ENCODE measurements at places on chromosomes 4 and X. TPM values are rescaled to one million over a fixed set of nuclear protein-coding genes. Genes with fewer than 3 reads are reported as not detected.
A peak's percentile ranks its signal among the peaks of the same experiment; 100 is the strongest.

The APLN gene
- total RNA-seq: 10.4 TPM

- no peaks in the 10 kb centered on the region for H3K4me1 ChIP-seq
- H3K27me3 ChIP-seq: no peaks in the 10 kb centered on the region
- H3K4me3 ChIP-seq: no peak overlapping the region
- H3K36me3 ChIP-seq: peaks cover 11% of the 10 kb centered on the region
- DNase-seq: no peak
These were observed 53.6 kb upstream of the RAB40AL start for GRCh38 chrX:102883491-102883890.

- H3K27me3 ChIP-seq: no peaks in the 10 kb centered on the region
- peak overlapping the region; percentile 96 for H3K27ac ChIP-seq
- DNase-seq: no peak
- H3K4me1 ChIP-seq: peaks cover 30% of the 10 kb centered on the region
These were observed 14.8 kb downstream of the ARHGEF6 start for GRCh38 chrX:136765821-136766356.

- H3K4me3 ChIP-seq: no peak overlapping the region
- H3K27me3 ChIP-seq: no peaks in the 10 kb centered on the region
- no peak overlapping the region for H3K27ac ChIP-seq
- DNase-seq: no peak
- H3K36me3 ChIP-seq: no peaks in the 10 kb centered on the region
These were observed 77.6 kb downstream of the ARHGAP6 start for GRCh38 chrX:11588097-11588496.

GRCh38 chrX:100677611-100678181 lies 33.7 kb downstream of the SRPX2 start:
- no peaks in the 10 kb centered on the region for H3K27me3 ChIP-seq
- no peak overlapping the region for H3K4me3 ChIP-seq
- H3K36me3 ChIP-seq: no peaks in the 10 kb centered on the region
- DNase-seq: no peak
- H3K4me1 ChIP-seq: no peaks in the 10 kb centered on the region

DNA sequence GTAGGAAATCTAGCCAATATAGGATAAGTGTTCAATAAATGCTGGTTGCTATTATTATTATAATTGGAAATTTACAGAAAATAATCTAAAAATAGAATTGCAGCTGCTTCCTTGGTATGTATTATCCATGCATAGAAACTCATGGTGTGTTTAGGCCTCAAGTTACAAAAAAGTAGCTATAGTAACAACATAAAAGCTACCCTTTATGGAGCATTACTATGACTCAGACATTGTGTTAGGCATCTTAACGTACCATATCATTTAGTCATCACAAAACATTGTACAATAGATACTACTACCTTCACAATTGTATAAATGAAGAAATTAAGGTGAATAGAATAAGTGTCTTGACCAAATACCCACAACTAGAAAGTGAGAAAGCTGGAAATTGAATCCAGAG lies 126.9 kb upstream of the NRK start:
- no peak overlapping the region for H3K4me3 ChIP-seq
- H3K27ac ChIP-seq: no peak overlapping the region
- DNase-seq: no peak

- H3K27ac ChIP-seq: no peak overlapping the region
- H3K4me1 ChIP-seq: no peaks in the 10 kb centered on the region
- no peaks in the 10 kb centered on the region for H3K27me3 ChIP-seq
- no peak overlapping the region for H3K4me3 ChIP-seq
- no peak for DNase-seq
- H3K36me3 ChIP-seq: no peaks in the 10 kb centered on the region
These were observed 52.1 kb downstream of the BTC start for GRCh38 chr4:74742185-74742584.

DNA sequence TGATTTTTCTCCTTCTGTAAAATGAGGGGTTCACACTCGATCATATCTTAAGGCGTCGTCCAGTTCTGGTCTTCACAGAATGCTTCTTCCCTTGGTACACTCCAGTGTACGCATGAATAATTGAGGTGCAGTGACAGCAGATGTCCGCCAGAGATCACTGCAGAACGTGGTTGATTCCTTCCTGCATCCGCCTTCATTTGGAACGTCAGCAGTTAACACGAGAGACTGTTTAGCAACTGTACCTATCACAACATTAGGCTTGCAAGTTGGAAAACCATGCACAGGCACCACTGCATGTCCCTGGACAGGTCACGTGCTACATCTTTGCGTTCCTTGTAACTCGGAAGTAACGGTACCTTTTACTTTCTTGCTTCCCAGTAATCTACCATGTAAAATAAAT lies 66.0 kb upstream of the GEMIN8 start:
- no peaks in the 10 kb centered on the region for H3K36me3 ChIP-seq
- H3K4me1 ChIP-seq: no peaks in the 10 kb centered on the region
- no peaks in the 10 kb centered on the region for H3K27me3 ChIP-seq

GRCh38 chr4:955931-956381 lies 17.4 kb downstream of the DGKQ start:
- H3K36me3 ChIP-seq: peaks cover 22% of the 10 kb centered on the region
- no peak overlapping the region for H3K27ac ChIP-seq
- no peak for DNase-seq
- H3K4me1 ChIP-seq: no peaks in the 10 kb centered on the region

- H3K36me3 ChIP-seq: peaks cover 9% of the 10 kb centered on the region
- H3K27ac ChIP-seq: no peak overlapping the region
- H3K27me3 ChIP-seq: no peaks in the 10 kb centered on the region
- no peak for DNase-seq
- no peaks in the 10 kb centered on the region for H3K4me1 ChIP-seq
These were observed 9.4 kb upstream of the HERC5 start for GRCh38 chr4:88447371-88448095.

DNA sequence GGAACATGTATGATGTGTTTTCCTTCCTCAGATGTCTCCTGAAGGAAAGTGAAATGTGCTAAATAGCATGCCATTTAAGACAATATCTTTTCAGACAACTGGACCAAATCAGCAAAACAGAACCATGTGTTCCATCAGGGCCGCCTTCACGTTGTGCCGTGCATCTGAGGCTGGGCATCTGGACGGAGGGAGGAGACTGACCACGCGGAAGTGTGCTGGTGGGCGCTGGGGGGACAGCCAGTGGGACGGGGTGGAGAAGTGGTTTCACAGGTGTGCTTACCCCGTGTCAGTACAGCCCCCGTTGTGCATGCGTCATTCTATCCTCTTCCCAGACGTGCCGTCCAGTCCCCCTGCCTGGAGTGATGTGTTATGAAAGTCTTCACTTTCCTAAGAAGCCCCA lies 342.1 kb upstream of the FAT1 start:
- no peaks in the 10 kb centered on the region for H3K4me1 ChIP-seq
- no peak for DNase-seq
- no peaks in the 10 kb centered on the region for H3K27me3 ChIP-seq
- no peak overlapping the region for H3K27ac ChIP-seq
